ENCODE measurements at places on chromosomes 6 and 20.
A peak's percentile ranks its signal among the peaks of the same experiment; 100 is the strongest.

- DNase-seq, result no peak
Measured at GRCh38 chr6:137264311-137265075, 45.3 kb upstream of the IFNGR1 start.

- DNase-seq, result no peak
Measured at GRCh38 chr6:125558241-125558843, 191.1 kb upstream of the HEY2 start.

- DNase-seq, result peak; percentile 68
Measured at GRCh38 chr6:24522228-24523176, 27.7 kb downstream of the ALDH5A1 start.

GRCh38 chr6:163941624-163941976 lies 527.1 kb downstream of the QKI start:
- DNase-seq, result no peak

- no peak for DNase-seq
Measured at GRCh38 chr20:504632-505075, 38.9 kb downstream of the CSNK2A1 start.

DNA sequence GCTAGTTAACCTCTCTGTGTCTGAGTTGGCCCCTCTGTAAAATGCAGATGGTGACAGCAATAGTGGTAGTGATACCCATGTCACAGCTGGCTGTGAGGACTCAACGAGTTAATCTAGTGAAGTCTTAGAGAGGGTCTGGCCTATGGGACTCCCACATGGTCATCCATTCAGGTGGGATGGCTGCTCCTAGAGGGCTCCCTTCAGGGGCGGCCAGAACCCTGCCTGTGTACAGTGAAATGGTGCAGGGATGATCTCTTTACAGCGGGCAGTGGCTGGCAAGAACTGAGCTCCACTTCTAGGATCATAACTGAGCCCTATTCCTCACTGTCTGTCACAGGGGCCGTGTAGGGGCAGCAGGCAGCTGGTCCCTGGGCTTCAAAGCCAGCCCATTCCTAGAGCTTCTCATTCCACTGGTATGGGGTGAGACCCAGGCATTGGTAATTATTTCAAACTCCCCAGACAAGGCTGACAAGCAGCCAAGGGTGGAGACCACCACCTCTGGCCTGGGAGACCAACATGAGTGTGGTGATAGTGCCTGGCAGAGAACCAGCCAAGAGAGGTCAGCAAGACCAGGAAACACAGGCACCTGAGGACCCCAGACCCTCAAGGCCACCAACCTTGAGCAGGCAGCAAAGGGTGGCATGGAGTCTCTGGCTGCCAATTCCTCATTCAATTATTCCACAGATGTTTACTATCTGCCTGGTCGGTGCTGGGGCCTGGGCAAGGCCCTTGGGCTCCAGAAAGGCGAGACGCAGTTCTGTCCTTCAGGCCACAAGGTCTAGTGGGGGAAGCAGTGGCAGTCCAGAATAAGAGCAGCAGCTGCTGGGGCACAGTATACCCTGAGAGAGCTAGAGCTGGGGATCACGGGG lies 103.4 kb downstream of the MRPL14 start:
- DNase-seq, result no peak

DNA sequence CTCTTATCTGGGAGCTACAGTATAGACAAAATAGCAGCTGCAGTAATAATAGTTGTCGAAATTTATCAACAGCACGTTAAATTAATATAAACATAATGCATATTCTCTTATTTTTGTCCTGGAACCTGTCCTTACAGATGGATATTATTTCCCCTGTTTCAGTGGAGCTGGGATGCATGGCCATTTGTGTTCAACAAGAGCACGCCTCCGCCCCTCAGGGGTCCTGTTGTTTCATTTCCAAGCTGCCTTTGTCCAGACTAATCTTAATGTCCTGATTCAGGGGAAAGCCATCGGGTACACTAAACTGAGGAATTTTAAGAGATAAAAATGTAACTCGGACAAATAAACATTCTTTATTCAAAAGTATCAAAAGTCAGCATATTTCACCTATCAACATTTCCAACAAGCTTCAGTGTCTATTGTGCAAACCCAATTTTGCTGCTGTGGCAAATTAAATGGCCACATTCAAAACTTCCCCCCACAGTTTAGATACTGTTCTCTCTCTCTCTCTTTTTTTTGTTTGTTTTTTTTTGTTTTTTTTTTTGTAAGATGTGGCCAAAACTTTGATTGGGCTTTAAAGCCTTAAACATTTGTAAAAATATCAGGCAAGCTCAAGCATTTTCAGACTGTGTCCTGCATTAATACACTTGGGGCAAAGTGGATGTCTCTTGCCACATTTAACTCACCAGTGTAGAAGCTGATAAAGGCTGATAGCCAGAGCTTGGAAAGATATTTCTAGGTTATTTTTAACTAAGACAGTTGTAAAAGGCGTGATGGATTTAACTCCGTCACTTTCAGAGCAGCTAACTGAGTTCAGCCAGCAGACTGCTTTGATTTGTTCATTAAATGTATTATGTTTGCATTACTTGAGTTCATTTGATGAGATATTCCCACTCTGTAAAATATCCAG lies 112.5 kb upstream of the QKI start:
- no peak for DNase-seq

DNA sequence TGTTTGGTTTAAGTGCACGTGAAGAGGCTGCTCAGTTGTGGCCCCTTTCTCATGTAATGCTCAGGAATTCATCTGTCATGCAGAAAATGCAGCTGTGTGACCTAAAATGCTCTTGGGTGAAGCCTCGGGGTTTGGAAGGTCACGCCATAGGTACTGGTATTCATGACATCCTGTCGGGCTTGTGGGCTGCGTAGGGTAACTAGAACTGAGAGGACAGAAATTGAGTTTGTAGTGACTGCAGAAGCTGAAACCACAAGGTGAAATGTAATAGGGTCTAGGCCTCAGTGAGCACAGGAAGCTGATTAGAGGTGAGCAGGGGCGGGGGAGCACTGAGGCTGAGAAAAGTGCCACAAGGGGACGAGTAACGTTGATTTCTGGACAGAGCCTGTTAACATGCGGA lies 128.8 kb downstream of the SOBP start:
- peak; percentile 77 for DNase-seq

DNA sequence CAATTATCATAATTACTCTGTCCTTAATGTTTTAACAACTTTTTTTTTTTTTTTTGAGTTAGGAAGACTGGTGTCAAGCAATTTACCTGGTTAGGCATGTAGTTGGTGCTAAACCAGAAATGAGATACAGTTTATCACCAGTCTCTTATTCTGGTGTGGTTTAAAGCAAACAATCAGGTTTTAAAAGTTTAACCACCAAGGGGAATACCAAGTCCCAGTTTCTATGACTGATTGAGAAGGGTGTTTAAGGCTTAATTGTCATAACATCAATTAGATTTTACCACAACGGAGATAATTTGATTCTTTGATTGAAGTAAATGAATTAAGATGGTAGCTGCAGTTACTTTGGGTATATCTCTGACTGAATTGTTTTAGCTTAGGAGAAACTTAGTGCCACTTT lies 197.8 kb downstream of the TFAP2B start:
- DNase-seq, result no peak

- no peak for DNase-seq
Measured at GRCh38 chr6:170198298-170198697, 92.6 kb downstream of the DLL1 start.

GRCh38 chr6:105649192-105649591 lies 246.3 kb upstream of the PREP start:
- no peak for DNase-seq

GRCh38 chr6:5398530-5398929 lies 137.2 kb downstream of the FARS2 start:
- DNase-seq, result peak; percentile 72

DNA sequence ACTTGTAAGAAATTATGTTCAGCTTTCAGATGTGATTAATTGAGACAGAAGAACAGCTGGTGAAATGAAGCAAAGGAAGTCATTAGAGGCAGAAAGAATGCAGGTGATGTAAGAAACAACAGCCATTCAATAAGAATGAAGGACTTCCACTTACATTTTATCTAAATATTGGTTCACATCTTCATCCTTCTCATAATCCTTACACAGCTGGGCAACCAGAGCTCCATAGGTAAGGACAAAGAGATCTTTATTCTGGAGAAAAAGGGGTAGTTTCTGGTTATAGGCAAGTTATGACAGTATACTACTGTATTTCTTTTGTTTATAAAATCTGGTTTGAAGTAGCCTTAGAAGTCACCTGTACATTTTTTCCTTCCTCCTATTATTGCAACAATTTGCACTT lies 2.3 kb downstream of the TRAPPC3L start:
- no peak for DNase-seq

GRCh38 chr6:72552938-72553337 lies 68.9 kb upstream of the KCNQ5 start:
- DNase-seq, result no peak

DNA sequence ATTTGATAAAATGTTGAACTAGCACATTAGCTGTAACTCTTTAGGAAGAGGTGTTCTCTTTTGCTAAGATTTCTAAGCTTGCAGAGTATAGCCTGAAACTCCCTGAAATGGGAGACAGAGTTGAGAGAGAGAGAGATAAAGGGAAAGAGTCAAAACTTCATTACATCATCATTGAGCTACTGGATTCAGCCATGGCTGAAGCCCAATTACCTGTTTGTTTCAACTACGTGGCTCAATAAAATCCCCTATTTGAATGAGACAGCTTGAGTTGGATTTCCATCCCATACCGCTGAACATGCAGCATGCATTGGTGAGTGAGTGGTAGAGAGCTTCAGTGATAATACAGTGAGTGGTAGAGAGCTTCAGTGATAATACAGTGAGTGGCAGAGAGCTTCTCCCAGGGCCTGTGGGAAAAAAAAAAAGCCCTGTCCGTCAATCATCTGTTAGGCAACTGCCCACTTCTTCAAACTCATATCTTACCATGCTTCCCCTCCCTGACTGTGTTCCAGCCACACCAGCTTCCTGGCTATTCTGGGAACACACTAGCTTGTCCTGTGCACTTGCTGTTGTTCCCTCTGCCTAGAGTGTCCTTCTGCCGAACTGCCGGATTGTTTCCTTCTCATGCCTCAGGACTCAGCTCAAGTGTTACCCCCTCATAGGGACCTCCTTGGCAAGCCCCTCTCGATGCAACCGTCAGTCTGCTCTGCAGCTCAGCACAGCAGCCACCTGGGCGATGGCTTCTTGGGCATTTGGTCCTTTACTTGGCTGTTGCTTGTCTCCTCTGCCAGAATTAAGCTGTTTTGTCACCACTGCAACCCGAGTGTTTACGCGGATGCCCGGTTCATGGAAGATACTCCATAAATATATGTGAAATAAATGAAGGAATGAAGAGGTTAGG lies 91.3 kb upstream of the EYA2 start:
- DNase-seq, result no peak

- no peak for DNase-seq
Measured at GRCh38 chr20:5991623-5992441, 41.4 kb downstream of the MCM8 start.

- no peak for DNase-seq
Measured at GRCh38 chr6:124622351-124622750, 339.9 kb upstream of the RNF217 start.

DNA sequence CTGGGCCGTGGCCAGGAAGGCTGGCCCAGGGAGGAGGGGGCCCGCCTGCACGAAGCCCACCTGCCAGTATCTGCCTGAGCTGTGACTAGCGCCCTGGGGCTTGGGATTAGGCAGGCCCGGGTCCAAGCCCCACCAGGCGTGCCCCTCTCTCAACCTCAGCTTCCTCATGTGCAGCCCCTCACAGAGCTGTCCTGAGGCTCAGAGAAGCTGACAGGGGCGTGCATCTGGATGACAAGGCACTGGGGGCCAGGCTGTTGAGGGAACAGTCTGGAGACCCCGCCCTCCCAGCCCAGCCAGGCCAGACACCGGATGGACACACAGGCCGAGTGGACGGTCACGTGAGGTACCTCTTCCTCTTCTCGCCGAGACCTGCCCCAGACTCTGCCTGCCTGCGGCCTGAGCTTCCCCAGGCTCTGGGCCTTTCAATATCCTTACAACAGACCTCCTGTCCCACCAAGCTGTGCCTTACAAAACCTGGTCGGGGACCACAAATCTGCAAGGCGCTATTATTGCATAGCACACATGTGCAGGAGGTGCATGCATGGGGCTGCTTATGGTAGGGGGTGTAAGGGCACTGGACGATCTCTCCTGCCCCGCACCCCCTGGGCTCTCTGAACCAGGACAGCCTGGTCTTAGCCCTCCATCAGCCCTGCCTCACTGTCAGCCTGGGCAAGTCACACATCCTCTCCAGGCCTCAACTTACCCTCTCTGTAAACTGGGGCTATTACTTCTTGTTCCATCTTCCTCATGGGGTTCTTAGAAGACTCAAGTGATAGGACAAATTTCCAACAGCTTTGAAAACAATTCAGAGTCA lies 20.0 kb downstream of the NOL4L start:
- no peak for DNase-seq

DNA sequence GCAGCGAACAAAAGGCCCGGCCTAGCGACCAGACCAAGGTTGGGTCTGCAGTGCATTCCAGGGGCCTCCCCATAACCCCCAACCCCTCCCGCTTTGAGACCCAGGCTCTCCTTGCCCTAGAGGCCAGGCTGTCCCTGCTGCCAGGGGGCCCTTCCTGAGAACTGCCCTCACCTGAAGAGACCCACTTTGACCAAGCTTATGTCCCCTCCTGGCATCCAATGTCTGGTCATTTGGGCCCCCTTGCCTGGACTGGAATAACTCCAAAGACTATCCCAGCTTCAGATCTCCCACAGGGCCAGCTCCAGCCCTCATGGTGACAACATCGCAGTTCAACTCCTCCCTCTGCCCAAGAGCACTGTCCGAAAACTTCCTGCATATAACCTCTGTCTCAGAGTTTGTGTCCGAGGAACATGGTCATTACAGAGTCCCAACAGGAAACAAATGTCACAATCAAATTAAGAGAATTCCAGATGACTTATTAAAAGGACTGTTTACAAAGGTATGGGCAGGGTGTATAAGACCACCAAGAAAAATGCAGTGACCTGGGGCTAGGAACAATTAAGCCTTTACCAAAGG lies 125.0 kb downstream of the BANF2 start:
- no peak for DNase-seq

DNA sequence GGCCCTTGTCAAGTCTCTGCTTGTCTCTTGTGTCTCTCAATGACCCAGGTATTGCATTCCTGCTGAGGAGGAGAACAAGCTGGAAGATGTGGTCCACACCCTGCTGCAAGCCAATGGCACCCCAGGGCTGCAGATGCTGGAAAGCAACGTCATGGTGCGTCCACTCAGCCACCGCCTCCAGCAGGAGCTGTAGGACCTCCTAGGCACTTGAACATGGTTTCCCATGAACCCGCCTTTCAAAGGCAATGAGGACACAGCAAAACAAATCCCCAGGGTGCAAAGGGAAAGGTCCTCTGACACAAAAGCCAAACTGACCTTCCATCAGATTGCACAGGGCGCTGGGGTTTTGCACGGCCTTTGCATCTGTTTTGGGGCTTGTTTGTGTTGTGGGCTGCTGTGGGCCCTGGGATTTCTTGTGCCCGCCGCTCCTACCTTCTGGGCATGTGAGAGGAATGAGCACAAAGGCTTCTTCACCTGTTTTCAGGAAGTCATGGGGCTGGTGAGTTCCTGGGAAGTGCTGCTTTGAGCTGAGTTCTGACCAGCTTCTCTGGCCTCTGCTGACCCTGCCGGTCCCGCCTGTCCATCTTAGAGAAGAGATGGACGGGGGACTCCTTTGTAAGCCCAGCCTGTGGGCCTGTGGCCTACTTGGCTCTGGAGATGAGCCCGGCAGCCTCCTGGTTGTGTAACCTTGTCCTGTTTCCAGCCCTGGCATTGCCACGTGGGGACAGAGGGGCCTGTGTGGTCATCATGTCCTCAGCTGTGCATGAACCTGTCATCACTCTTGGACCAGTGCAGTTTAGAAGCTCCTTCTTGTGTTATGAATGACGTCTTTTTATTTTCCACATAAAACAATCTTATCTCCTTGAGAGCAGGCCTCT lies 151.3 kb downstream of the DTNBP1 start:
- DNase-seq, result no peak

GRCh38 chr20:4972506-4973251 lies 28.6 kb downstream of the SLC23A2 start:
- no peak for DNase-seq
